CD8-positive, alpha-beta memory T cell (primary cell): ENCODE measurements at places on chromosomes 7 and 10.

- DNase-seq, result no peak
Measured at GRCh38 chr10:58326967-58327381, 7.8 kb upstream of the UBE2D1 start.

GRCh38 chr10:112815269-112816032 is 134.6 kb upstream of the TCF7L2 start:
- no peak for DNase-seq

- DNase-seq, result no peak
Measured at GRCh38 chr7:111113263-111114017, 22.5 kb downstream of the LRRN3 start.

- no peak for DNase-seq
Measured at GRCh38 chr10:122308417-122309141, 37.5 kb downstream of the BTBD16 start.

DNA sequence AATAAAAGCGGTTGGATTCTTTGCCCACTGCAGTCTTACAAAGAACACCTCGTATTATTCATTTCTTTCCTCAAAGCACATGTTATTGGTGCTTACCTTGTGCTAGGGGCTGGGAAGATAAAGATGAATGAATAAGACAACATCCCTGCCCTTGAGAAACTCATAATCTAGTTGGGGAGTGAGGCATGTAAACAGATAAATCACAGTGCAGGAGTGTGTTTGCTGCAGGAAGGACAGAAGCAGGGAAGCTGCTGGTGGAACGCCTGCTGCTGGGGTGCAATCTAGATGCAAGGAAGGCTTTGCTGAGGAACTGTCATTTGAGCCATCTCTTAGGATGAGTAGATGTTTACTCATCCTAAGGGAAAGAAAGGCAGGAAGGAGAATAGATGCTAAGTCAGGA is 135.6 kb downstream of the TMEM178B start:
- no peak for DNase-seq

DNA sequence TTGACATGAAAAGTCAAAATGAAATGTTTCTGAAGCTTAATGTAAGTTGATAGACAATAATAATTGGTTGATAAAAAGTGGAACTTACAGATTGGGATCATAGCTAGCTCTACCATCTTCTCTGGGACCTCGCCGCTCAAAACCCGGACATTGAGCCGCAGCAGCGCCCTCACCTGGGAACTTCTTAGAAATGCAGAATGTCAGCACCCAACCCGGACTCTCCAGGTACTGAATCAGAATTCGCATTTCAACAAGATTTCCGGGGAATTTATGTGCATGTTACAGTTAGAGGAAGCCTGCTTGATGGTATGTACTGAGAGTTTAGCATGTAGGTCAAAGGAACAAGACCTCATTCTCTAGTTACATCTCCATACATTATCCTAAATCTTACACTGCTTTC is 36.7 kb upstream of the ABLIM1 start:
- DNase-seq, result no peak

DNA sequence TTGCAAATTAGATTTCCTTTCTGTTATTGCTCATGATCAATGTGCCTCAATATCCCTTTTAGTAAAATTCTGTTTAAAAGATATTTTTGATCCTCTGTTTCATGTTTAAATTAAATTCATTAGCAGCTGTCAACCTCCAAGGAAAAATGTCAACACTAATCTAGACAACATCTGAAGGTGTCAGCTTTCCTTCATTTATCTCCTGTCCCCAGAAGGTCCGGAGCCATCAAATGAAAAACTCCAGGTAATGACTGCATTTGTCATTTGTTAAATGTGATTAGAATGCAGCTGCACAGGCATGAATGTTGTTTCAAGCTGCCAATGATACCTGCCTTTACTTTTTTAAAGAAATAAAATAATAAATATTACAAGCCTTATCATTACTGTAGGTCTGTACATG is 463.7 kb upstream of the SEMA3A start:
- DNase-seq, result no peak

- DNase-seq, result no peak
Measured at GRCh38 chr7:24773646-24774045, 16.4 kb upstream of the GSDME start.

- DNase-seq, result no peak
Measured at GRCh38 chr10:5683065-5683464, 1.6 kb upstream of the TASOR2 start.

GRCh38 chr7:46206476-46207060 is 285.5 kb upstream of the IGFBP3 start:
- DNase-seq, result no peak

DNA sequence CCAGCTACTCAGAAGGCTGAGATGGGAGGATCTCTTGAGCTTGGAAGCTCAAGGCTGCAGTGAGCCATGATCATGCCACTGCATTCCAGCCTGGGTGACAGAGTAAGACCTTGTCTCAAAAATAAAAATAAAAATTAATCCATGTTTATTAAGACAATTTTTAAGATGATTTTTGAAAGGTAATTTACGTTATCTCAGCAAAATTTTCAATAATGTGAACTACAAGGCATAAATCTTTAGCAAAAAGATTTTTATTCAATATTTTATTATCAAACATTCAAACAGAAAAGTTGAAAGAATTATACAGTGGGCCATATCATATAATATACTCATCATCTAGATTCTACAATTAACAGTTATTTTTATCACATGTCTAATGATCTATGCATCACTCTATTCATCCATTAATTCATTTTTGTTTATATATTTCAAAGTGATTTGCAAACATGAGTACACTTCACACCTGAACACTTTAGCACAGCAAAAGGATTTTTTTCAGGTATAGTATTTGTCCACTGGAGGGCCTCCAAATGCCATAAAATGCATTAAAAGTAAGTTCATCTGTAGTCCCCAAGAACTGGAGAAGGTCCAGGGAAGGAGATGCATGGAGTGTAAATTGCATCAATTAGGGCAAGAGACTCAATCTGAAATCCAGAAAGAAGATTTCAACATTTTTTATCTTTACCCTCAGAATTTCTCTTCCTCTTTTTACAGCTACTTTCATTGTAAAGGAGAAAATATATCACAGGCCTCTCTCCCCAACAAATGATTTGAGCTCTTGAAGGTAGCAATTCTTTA is 38.6 kb upstream of the RSBN1L start:
- no peak for DNase-seq

GRCh38 chr7:99229234-99229633 is 21.3 kb upstream of the KPNA7 start:
- no peak for DNase-seq

DNA sequence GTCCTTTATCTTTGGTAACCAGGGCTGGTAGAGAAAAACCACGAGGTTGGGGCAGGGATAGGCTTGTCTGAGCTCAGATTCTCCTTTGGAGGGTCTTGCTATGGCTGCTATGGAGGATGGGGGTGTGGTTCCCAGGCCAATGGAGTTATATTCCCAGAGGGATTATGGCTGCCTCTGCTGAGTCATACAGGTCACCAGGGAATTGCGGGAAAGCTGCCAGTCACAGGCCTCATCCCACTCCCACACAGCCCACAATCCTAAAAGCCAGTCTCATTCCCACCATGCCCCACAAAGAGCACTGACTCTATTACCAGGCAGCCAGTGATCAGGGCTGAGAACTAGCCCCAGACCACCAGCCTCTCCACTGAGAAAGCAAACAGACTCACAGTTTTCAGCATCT is 316.6 kb upstream of the TMEM229A start:
- no peak for DNase-seq

GRCh38 chr10:21972584-21972983 is 30.9 kb downstream of the DNAJC1 start:
- no peak for DNase-seq
